ENCODE measurements at places on chromosomes 6 and 20.
A peak's percentile ranks its signal among the peaks of the same experiment; 100 is the strongest.

DNA sequence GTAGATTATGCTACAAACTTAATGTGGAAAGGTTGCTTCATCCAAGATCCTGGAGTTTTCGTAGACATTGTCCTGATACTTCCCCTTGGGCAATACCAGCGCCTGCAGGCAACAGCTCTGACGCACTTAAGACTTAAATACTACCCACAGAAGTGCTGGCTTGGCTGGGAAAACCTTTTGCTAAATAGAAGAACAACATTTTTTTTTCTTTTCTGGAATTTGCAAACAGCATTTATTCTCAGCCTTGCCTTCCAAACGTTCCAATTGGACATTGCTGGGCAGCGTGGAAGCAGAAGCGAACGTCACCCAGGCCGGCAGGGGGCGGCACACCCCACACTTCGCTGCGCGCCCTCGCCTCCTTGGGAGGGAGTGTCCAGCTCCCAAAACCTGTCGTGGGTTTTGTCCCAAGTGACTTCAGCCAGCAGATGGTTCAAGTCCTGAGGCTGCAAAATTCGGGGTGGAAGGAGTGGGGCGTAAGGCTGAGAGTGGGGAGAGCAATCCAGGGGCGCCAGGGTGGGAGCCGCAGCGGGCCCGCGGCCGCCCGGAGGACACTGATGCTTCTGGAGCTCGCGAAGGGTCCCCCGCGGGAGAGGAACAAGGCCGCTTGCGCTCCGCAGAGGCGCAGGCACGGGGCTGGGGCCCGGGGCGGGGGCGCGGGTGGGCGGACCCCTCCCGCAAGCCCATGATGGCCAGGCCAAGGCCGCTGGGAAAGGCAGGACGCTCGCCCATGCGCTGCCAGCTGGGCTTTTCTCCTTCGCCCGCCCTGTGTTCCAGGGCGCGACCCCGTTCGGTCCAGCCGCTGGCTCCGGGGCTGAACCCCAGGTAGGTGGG, 60.8 kb upstream of the MAP3K4 start:
- peak; percentile 76 for DNase-seq

- peak; percentile 58 for DNase-seq
These were observed 16.7 kb downstream of the HMGN4 start for GRCh38 chr6:26554697-26555504.

DNA sequence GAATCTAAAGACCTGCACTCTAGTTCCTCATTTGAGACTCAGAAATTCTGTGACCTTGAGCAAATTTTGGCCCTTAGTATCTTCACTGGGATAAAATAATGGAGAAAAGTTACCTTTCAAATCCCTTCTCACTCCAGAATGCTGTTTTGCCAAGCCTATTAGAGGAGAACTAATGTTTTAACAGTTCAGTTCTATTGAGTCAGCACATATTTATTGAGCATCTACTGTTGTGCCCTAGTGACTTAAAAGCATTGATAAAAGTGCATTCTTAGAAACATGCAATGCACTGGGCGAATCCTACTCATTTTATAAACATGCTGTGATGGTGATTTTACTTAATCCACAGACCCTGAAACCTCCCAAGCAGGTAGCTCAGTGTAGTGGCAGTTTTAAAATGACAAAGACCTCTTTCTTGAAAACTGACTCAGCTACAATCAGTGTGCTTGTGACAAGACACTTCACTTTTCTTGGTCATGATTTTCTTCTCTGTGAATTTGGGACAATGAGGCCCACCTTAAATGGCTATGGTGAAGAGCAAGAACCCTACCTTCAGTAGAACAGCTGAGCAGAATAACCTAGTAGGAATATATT, 312.0 kb downstream of the ALDH8A1 start:
- no peak for DNase-seq

GRCh38 chr20:46928580-46929132, 34.0 kb downstream of the EYA2 start:
- no peak for DNase-seq

- no peak for DNase-seq
These were observed 24.4 kb upstream of the SLCO4A1 start for GRCh38 chr20:62617711-62618483.

GRCh38 chr6:139338795-139339194, 35.7 kb downstream of the CITED2 start:
- no peak for DNase-seq

DNA sequence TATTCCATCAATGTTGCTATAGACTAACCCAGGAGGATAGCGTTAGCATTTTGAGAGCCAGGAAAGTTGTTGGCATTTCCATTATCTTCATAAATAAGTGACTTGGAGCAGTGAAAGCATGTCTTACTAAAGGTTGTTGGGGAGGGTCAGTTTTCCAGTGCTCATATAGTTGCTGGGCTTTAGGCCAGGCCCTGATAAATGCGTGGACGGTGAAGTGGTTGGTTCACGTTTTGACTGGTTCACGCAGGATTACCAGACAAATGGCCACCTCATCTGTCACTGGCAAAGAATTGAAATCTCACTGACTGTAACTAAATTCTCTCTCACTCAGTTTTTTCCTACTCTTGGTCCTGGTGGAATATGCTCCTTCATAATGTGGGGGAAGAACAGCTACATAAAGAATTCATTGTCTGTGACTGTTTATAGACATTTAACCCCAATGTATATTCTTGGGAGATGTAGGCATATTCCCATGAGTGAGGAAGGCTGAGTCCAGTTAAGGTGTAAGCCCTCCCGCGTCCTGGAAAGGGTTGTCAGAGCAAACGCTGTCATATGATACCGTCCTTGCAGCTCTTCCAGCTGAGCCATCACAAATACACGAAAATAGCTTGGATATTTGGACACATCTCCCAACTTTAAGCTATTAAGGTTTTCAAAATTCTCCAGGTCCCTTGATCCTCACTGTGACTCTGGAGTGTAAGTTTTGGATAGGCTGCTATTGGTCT, 27.8 kb downstream of the LRRC1 start:
- no peak for DNase-seq

GRCh38 chr20:49752201-49752903, 38.7 kb upstream of the B4GALT5 start:
- DNase-seq, result no peak

GRCh38 chr6:46876126-46876525, 45.6 kb downstream of the ADGRF5 start:
- peak; percentile 74 for DNase-seq

GRCh38 chr6:12992770-12993169, 276.2 kb downstream of the PHACTR1 start:
- DNase-seq, result peak; percentile 50

DNA sequence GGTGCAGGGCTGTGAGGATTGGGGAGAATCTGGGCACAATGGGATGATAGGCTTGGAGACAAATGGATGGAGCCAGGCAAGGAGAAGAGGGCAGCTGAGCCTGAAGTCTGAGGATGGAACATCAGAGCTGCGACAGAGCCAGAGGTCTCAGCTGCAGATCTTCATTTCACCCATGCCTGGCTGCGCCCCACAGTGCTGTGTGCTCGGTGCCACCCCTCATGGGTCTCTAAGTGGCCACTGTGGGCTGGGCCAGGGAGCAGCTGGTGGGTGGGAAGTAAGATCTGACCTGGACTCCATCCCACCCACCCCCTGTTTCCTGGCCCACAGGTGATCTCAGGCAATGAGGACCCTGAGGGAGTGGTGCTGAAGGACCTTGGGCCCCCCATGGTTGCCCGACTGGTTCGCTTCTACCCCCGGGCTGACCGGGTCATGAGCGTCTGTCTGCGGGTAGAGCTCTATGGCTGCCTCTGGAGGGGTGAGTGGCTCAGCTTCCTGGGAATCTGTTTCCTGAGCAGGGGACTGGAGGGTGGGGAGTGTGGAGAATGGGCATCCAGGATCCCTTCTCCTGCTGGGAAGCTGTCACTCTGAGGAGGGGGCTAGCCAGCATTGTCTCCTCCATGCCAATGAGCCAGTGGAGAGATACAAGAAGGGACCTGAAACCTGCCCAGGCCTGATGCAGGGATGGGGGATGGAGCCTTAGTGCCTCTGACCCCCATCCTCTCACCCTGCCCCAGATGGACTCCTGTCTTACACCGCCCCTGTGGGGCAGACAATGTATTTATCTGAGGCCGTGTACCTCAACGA, 6.5 kb downstream of the DDR1 start:
- DNase-seq, result no peak

GRCh38 chr6:4370066-4370465, 234.7 kb upstream of the ECI2 start:
- DNase-seq, result no peak

DNA sequence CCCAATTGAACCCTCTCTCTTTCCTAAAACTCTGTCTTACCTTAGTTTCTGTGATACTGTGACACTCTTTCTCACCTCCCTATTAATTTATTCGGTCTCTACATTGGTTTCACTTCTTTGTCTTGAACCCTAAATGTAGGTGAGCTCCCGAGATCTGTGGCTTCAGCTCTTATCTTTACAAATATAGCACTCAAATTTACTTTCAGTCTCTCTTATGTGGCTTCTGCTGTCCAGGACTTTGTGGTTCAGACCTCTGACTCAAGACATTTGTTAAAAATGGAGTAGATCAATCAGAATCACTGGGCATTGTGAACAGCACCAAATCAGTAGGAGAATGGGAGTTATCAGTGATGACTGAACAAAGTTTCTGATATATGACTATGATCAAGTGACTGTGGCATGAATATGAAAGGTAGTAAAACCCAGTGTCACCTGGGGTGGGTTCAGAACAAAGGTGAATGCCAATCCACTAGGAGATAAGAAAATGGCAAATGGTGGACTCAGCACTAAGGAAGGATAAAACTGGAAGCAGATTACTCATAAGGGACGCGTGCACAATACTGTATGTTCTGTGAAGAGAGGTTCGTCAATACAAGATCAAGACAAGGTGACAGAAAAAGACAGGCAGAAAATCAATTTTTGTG, 27.2 kb downstream of the IL17F start:
- DNase-seq, result no peak

- no peak for DNase-seq
These were observed 60.7 kb downstream of the SHLD1 start for GRCh38 chr20:5810800-5811422.

DNA sequence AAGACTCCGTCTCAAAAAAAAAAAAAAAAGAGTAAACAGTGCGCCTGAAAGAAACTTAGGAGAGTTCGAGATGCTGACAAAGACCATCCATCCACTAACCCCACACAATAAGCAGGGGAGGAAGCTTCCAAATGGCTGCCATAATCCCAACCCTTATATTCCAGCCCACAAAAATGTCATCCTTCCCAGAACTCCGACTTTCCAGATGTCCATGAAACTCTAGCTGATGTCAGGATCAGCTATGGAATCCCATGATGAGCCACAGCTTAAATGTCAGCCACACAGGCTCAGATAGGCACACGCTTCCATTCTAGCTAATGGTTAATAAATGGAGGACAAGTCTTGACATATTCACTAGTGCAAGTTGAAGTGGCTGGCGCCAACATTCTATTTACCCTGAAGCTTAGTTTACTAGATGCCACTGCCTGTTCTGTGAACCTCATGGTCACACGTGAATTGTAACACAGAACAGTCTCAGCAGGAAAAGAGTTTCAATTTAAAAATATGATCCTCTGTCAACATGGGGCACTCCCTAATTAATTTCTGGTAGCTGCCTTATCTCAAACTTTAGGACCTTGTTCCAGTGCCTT, 75.5 kb downstream of the FOXF2 start:
- DNase-seq, result no peak

DNA sequence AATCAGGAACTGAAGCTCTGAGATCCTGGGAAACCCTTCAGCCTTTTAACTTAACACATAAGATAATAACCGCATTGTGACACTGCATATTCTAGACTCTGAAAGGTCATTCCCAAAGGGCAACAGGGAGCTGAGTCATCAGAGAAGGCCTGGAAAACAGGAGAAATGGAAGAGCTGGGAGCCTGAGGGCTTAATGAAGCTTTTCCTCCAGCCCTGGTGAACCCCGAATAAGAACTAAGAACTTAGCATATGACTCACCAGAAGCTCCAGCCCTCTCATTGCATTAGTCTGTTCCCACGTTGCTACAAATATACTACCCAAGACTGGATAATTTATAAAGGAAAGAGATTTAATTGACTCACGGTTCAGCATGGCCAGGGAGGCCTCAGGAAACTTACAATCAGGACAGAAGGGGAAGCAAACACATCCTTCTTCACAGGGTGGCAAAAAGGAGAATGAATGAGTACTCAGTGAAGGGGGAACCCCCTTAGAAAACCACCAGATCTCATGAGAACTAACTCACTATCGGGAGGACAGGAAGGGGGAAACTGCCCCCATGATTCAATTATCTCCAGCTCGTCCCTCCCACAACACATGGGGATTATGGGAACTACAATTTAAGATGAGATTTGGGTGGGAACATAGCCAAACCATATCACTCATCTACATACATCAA, 648.5 kb downstream of the TFAP2A start:
- no peak for DNase-seq

- no peak for DNase-seq
These were observed 93.0 kb upstream of the HDAC2 start for GRCh38 chr6:114063956-114064355.

DNA sequence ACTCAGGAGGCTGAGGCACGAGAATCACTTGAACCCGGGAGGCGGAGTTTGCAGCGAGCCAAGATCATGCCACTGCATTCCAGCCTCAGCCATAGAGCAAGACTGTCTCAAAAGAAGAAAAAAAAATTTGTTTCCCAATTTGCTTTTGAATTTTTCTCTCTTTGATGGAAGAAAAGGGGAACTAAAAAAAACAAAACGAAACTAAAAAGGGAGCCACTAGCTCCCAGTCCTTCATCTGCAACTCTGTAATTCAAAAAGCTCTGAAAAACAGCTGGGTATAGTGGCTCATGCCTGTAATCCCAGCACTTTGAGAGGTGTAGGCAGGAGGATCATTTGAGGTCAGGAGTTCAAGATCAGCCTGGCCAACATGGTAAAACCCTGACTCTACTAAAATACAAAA, 9.5 kb downstream of the OVOL2 start:
- no peak for DNase-seq

GRCh38 chr20:598133-598850, 11.8 kb downstream of the TCF15 start:
- DNase-seq, result no peak

DNA sequence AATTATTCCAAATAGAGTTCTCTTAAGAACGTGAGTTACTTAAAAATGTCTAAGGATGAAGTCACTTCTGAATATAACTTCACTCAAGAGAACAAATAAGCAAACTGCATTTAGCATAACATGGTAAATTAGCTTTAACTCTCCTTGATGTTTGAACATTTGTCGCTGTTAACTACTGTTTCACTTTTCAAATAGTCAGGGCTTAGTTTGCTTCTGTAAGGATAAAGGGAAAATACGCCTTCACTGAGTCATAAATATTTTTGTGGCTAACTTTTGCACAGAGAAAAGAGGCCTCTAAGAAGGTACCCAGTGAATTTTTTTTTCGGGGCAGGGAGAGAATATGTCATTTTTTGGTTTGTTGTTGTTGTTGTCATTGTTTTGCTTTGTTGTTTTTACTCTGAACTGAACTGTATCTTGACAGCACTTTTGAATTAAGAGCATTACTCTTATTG, 8.1 kb downstream of the PTPN1 start:
- DNase-seq, result no peak

- no peak for DNase-seq
These were observed 504.9 kb downstream of the DOK5 start for GRCh38 chr20:54980103-54980960.

- no peak for DNase-seq
These were observed 28.5 kb upstream of the ZNF831 start for GRCh38 chr20:59135093-59135492.
